Activated T-helper 1 cell treated with anti-CD3 and anti-CD28 coated beads, Interleukin-12 subunit alpha, Interleukin-12 subunit beta, Interleukin-2, Interleukin-4 antibody, amounts not matched to agents 30 ng/mL and 10 ng/mL and 1 ng/mL, durations not matched to agents 14 hours and 24 hours and 36 hours (primary cell): ENCODE measurements at places on chromosomes 6 and 20.

DNA sequence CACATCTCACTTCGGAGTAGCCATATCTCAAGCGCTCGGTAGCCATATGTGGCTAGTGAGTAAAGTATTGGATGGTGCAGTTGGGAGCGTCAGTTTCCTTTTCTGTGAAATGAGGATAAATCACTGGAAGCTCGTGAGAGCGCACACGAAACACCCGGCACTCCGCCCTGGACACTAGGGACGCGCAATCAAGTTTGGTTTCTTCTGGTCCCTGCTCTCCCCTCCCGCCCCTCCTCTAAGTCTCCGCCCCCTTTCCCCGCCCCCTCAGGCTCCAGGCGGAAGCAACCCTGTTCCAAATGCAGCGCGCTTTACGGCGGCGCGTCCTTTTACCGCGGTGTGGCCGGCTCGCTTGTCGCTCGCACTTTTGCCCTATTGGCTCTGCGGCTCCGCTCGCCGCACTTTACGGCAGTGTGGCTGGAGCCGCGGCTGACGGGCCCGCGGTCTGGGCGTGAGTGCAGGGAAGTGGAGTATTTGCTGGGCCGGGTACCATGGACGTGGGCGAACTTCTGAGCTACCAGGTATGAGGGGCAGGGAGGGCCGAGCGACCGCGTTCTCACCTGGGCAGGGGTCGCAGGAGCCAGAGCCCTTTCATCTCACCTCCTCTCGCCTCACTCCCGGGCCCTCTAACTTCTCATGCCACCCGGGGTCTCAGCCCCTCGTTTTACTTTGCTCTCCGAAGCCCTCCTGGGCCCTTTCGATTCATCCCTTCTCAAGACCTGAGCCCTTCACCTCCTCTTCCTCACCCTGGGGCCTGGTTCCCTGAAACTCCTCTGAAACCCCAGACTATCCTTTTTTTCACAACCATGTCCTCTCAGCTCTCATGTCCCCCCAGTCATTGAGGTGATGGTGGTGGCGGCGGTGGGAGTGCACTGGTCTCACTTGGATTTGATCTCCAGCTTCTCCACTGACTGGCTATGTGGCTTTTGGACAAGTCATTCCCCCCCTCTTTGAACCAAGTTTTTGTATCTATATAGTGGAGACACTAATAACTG lies at the start of gene CTNNBL1:
CTNNBL1 (plus strand) TSS at position 396 of the 992 bp plus-strand sequence; CDS start at position 489, 93 bp downstream.
- DNase-seq = peak; percentile 95

GRCh38 chr20:60000271-60001042 lies 42.2 kb downstream of the CDH26 start:
- no peak for DNase-seq

DNA sequence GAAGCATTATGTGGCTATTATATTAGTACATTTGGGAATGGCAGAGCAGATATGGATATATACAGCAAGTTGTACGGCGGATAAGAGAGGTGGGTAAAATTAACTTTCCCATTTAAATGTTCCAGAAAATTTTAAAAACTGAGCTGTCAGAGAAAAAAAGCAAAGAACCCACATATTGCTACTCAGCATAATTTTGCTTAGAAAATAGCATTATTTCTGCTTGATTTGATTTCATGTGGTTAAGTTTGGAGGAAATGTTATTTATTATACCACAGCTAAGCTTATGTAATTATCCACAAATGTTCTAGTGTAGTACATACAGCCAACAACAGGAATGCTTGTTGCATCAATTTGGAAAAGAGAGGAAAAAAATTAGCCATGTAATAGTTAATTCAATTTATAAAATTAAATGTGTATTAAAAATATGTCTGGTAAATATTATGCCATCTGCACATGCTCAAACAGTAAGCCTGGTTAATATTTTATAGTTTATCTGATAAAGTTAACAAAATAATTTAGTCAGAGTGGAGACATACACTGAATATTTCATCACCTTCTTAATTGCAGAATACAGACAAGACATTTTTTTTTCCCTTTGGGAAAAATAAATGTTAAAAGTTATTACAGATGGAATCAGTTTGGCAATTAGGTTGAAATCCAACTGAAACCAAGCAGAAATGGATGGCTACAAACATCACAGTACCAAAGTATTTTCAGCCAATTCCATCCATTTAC lies 172.1 kb upstream of the ID4 start:
- no peak for DNase-seq

GRCh38 chr6:30348957-30349356 lies 4.0 kb downstream of the RPP21 start:
- no peak for DNase-seq

- no peak for DNase-seq
These were observed 4.7 kb upstream of the CCN6 start for GRCh38 chr6:112049026-112049799.

DNA sequence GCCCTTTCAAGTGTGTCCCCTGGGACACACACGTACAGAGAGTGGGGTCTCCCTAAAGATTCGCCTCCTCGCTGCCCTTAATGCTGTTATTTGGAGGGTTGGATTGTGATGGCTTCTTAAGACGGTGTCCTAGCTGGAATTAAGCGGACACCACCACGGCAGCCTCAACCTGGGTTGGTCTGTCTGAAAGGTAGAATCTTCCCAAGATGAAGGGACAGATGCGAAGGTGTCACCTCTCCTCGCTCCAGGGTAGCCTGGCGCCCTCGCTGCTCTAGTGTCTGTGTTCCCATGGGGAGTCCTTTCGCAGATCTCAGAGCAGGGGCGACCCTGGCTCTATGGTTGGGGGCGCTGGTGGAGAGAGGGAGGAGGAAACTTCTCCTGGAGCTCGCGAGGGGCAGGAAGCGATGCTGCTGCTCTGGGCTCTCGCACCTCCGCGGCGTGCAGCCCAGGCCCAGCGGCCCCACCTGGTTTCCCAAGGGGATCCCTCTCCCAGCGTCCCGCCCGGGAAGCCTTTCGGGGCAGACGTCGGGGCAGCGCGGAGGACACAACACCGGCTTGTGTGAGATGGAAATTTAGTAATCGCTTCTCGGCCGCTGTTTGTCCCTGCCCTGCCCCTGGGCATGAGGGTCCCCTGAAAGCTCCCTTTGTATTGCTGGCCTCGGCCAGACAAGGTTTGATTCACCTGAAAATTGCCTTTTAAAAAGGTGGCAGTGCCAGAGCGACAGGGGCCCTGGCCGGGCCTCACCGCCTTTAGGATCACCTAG lies 1.7 kb downstream of the RSPO3 start:
- no peak for DNase-seq

DNA sequence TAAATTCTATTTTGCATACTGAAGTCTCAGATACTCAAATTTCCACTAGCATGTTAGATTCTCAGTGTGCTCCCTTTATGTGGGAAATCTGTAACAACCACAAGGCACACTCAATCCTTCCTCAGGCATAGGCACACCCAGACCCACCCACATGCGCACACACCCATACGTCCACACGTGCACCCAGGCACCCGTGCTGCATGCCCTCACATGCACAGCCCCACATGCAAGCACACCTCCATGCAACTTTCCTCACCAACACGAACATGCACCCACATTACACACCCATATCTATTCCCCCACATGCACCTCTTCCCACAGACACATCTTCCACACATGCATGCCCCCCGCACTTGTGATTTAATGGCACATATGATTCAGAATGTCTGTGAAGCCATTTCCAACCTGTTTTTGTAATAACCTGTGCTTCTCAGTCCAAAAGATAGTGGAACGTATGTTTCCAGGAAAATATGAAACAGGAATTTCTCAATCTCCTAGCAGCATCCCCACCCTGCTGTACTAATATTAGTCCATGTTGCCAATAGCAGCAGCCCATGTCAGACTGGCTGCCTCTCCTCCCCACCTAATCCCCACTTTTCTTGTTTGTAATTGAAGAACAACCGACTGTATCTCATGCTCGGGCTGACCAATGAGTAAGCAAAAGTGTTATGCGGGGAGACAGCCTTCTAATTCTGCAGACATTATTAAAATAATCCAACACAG lies 11.3 kb upstream of the CYP24A1 start:
- no peak for DNase-seq

DNA sequence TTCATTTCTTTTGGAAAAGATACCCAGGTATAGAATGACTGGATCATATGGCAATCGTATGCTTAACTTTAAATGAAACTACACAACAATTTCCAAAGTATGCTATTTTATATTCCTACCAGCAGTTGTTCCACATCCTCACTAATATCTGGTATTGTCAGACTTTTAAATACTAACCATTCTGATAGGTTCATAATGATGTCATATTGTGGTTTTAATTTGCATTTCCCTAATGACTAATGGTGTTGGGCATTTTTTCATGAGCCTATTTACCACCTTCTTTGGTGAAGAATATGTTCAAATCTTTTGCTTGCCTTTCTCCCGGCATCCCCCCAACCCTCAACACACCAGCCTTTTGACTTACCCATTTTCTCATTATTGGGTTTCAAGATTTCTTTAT lies 96.2 kb upstream of the HMGN3 start:
- no peak for DNase-seq

- DNase-seq = no peak
These were observed 43.0 kb downstream of the MRS2 start for GRCh38 chr6:24445704-24446103.

- DNase-seq = no peak
These were observed 18.9 kb downstream of the TTBK1 start for GRCh38 chr6:43262000-43262779.

DNA sequence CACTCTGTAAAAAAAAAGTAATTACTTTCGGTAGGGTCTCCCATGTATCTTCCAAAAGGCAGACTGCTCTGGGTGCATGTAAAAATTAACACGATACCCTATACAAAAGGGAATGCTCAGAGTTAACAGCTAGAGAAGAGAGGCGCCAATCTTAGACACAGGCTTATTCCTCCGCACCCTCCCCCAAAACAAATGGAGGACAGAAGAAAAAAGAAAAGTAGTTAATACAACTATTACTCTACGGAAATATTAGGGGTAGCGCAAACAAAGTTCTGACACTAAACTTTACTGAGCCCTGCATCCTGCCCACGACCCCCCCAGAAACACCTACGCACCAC lies 331 bp upstream of the UFL1 start:
- DNase-seq = no peak

DNA sequence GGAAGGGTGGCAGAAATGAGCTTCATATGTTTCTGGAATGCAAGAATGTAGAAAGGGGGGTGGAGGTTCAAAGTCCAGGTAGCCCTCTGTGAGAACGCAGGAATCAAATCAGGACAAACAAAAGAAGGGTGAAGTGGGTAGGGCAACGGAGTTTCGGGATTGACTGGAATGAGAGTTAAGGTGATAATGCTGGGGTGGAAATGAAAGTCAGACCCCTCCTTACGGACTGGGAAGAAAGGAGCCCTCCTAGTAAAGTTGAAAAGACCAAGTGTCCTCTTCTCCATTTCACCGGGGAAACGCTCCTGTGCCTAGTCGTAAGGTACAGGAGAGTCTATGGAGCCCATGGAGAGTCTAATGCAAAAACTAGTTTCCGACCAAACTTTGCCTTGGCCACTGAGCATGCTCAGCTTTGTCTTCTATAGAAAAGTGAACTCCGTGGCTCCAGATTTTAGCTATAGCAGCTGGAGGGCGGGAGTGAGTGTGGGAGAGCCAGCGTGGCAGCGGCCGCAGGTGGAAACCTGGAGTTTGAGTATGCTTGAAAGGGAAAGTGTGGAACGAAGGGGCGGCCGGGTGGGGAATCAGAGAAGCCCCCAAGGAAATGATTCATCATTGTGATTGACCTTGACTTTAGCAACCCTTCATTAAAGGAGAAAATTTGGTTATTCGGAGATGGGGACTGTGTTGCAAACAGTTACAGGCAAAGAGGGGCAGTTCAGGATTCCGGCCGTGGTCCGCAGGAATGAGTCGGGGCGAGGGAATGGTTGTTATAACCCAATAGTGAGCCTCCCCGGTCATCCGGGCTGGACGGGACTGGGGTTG lies 1.3 kb upstream of the LRRC1 start:
- peak; percentile 19 for DNase-seq

- DNase-seq = no peak
These were observed 375.4 kb downstream of the CDKAL1 start for GRCh38 chr6:20909621-20910020.

GRCh38 chr6:44193307-44193910 lies 23.3 kb upstream of the MYMX start:
- DNase-seq = no peak

DNA sequence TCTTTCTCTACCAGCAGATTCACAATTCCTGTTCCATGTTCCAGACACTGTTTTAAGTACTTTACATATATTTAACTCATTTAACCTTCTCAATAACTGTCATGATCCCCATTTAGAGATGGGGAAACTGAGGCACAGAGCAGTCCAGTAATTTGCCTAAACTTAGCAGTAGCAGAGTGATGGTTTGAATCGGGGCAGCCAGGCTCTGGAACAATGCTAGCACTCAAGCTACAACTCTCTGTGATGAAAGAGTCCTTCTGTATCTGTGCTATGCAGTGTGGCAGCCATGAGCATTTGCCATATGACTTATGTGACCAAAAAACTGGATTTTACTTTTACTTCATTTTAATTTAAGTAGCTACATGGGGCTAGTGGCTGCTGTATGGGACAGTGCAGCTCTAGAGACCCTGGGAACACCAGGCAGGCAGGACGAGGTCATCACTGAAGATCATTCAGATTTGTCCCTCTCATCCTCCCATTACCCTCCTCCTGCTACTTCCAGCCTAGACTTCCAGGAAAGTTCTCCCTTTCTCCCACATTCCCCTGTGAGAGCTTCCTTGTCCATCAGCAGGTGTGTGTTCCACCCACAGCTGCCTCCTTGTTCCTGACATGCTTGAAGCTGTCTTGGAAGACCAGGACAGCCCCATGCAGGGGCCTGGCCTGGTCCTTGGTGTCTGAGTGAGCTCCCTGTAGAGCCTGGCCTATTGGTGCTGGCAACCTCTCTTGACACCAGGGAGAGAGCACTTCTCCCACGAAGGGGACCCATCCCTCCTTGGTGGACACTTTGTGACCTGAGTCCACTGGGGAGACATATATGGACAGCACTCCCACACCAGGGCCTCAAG lies 157.0 kb downstream of the MRPL14 start:
- DNase-seq = no peak

DNA sequence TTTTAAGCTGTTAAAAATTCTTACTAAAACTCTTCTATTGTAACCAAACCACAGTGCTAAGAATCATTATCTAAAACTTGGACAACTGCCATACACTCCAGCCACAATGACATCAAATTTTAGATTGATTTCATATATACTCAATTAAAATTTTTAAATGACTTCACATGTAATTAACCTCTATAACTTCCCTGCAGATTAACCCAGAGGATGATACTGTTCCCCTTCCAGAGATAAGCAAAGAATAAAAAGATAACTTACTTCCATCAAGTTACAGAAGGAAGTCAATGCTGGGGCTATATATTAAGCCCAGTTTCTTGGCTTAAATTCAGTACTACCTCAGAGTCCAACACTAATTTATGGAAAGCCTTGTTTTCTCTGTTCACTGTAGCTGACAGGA lies 71.3 kb downstream of the ARHGAP18 start:
- no peak for DNase-seq

GRCh38 chr6:157462956-157463742 lies 82.2 kb downstream of the ZDHHC14 start:
- no peak for DNase-seq

DNA sequence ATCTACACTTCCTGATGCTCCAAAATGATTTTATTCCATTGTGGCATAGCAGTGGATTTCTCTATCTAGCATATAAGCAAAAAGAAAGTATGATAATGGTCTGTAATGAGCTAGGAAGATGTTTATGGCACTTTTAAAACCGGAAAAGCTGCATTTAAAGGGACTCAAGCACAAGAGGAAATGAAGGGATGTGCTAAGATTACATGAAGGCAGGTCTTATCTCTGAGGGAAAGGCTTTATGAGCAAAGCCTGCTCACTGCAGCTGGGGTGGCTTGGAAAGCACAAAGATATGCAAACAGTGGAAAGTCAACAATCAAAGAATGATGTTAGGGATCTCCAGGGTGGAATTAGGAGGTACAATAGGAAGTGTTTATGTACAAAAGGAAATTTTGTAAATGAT lies 138.2 kb downstream of the TENT5A start:
- no peak for DNase-seq
